A549 (cell line): ENCODE measurements at places on chromosomes 2 and 18. TPM values are rescaled to one million over a fixed set of nuclear protein-coding genes. Genes with fewer than 3 reads are reported as not detected.

DNA sequence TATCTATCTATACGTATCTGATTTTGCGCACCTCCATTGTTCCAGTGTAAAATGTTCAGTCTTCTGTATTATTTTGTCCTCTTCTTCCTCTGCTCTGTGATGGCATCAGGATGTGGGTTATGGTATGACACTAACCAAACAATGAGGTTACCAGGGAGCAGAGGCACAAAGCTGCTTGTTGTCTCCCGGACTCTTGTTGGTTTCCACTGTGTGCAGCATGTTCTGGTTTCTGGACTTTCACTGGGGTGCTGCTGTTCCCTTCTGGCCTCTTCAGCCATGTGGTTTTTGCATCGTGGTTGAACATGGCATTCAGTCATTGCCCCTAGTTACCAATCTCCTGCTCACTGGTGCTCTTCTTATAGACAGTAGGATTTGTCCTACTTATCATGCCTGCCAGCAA, 665.9 kb downstream of the CBLN2 start:
- DNase-seq, result no peak

MARCHF4 gene
- polyA plus RNA-seq, result 6.3 to 10.1 TPM (median 9.1 TPM) in 3 replicates

- DNase-seq, result no peak
Observed at GRCh38 chr2:242011991-242012764, 142.6 kb downstream of the RTP5 start.

GALR1 gene
- polyA plus RNA-seq, result not detected in 3 replicates

GRCh38 chr2:83251321-83251872, 1207.7 kb downstream of the SUCLG1 start:
- DNase-seq, result no peak

- peak; percentile 96 for DNase-seq
Observed at GRCh38 chr2:74178211-74179062, at the start of gene MOB1A. Gene MOB1A (minus strand): TSS chr2:74178879. CDS start chr2:74178674, 205 bp downstream.

DNA sequence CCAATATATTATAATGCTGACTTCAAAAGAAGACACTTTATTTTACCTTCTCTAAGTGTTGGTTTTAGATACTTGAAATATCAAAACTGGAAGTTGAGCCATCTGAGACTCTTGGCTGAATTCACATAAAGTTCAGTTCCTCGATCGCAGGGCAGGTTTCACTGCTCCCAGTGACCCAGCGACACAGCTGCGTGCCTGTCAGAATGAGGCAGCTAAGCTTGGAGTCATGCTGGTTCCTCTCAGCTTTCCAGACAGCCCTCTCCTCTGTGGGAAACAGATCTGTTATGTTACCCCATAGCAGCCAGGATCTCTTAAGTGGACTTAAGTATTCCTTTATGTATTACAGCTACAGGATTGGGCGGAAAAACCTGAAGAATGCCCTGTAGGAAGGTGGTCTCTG, 142.8 kb upstream of the ALPP start:
- no peak for DNase-seq

ARHGEF4 gene
- polyA plus RNA-seq, result 2.1 to 2.5 TPM (median 2.2 TPM) in 3 replicates

RHBDD1 gene
- polyA plus RNA-seq, result 8.3 to 8.6 TPM (median 8.6 TPM) in 3 replicates

DNA sequence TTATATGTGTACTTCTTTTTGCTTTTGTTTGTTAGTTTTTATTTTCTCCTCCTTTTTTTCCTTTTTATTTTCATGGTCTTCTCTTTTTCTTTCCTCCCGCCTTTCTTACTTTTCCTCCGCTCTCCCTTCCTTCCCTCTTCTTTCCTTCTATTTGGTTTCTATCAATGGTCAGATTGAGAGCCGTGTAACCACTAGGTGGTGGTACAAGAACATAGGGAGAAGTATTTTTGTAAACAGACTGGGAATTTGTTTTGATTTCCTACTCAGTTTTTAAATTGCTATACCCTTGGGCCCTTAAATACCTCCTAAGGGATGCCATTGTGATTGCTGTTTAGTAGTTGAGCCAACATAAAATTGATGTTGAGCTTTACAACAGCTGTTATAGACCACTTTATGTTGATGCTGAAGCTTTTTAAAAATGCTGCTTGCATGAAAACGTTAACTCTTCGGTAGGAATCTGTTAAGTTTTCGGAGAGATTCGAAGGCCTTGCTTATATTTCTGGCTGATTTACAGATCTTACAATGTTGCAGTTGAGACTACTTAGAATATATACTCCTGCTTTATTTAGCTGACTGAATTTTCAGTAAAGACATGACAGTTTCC, 124.2 kb downstream of the UBE2E3 start:
- DNase-seq, result peak; percentile 9

DNA sequence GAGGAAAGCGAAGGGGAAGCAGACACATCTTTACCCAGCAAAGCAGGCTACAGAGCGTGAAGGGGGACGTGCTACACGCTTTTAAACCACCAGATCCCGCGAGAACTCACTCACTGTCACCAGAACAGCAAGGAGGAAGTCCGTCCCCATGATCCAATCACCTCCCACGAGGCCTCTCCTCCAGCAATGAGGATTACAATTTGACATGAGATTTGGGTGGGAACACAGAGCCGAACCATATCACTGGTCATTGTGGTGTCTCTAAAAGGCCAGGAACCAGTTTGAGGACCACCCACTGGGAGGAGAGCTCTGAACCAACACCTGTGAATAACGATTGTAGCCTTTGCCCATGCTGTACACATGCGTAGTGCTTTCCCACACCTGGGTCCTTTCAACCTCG, 116.6 kb upstream of the FAM136A start:
- no peak for DNase-seq

DNA sequence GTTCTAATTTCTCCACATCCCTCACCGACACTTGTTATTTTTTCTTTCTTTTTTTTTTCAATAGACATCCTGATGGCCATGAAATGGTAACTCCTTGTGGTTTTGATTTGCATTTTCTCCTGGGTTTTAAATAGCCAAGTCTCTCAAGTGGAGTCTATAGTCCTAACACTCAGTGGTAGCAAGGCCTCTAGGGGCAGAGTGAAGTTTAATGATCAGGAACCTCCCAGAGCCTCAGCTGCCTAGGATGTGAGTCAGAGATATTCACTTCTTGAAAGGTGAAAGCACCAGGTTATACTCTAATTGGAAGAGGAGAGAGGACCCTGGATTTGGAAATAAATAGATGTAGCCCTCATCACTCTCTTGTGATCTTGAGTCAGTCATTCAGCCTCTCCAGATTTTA, 62.7 kb upstream of the CAPN13 start:
- DNase-seq, result no peak

- no peak for DNase-seq
Observed at GRCh38 chr2:219287580-219288265, 8.6 kb downstream of the DNAJB2 start.

DNA sequence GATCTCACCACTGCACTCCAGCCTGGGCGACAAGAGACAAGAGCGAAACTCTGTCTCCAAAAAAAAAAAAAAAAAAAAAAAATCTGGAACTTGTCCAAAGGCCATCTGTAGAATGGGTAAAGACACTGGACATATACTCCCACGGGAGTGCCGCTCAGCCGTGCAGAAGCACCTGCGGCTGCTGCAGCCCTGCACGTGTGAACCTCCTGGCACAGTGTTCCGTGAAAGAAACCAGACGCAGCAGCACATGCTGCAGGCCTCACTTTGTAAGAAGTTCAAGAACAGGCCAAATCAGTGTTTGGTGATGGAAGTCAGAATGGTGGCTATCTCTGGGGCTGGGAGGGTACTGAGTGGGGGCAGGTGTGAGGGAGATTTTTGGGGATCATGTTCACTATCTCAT, 6.5 kb downstream of the CHRND start:
- DNase-seq, result no peak

GRCh38 chr18:76621226-76621625, 126.2 kb upstream of the ZNF516 start:
- DNase-seq, result no peak

DNA sequence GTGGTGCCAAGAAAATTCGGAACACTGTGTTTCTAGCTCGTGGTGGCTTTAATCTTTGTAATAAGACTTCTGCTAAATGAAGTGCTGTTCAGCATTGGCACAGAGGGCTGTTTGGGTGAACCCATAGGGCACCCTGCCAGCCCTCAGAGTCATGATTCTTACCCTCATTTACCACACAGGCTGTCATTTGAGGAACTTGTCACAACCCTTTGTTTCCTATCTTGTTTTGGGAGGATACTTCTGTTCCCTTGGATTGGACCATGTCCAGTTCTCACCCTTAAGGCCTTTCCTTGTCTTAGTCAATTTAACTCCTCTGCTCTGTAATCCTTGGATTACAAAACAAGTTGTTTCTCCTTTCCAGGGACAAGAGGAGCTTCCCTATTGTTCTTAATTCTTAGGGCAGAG, 225.7 kb downstream of the MTX2 start:
- DNase-seq, result no peak

DNA sequence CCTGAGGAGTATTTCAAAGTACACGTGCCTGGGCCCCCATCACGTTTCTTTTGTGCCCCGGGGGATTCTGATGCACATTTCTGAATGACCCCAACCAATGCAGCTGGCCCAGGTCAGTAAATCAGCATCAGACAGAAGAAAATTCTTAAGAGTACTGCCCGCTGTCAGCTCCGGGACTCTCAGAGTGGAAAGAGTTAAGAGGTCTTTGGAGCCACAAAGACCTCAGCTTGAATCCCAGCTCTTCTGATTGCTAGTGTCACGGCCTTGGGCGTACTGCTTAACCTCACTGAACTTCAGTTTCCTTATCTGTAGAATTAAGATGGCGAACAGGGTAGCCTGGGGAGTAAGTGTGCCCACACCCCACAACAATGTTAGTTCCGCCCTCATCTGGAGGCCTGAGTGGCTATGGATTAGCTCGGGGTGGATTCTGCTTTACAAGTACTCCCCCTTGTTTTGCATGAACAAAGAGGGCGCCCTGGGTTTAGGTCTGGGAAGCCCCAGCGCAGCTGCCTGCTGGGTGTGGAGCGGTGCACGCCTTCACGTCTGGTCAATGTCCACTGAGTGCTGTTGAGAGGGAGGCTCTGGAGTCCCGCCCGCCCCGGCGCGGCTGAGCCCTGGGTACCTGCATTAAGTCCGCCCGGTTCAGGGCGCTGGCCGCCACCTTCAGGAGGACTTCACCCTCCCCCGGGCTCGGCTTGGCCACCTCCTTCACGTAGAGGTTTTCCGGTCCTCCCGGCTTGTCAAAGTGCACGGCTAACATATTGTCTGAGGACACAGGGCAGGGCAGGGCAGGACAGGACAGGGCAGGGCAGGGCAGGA, 858 bp downstream of the TP53I3 start:
- peak; percentile 92 for DNase-seq

CDH19 gene
- polyA plus RNA-seq, result 0.97 to 1.7 TPM (median 1.5 TPM) in 3 replicates

DNA sequence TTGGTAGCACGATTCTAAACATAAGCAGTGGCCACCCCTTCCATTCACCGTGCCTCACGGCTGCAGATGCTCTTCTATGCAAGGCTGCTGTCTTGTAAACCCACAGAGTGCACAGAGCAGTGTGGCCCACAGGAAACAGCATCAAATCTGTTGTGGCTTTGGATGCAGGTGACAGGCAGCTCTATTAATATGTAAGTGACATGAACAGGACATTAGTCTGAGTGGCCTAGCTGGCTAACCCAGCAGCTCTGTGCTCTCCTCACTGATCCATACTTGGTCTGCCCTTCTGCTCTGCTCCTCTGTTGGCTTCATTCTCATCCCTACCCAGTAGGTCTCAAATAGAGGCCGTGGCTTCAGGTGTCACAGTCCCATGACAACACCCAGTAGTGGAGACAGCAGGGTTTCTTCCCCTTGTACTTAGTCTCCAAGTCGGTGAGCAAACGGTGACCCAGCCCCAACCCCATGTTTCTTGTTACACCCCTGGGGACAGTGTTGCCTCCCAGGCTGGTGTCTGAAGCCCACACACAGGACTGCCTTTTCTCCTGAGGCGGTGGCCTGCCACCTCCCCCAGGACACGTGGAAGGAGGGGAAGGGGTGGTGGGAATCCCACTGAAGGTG, 5.8 kb downstream of the SH3RF3 start:
- DNase-seq, result no peak

DNA sequence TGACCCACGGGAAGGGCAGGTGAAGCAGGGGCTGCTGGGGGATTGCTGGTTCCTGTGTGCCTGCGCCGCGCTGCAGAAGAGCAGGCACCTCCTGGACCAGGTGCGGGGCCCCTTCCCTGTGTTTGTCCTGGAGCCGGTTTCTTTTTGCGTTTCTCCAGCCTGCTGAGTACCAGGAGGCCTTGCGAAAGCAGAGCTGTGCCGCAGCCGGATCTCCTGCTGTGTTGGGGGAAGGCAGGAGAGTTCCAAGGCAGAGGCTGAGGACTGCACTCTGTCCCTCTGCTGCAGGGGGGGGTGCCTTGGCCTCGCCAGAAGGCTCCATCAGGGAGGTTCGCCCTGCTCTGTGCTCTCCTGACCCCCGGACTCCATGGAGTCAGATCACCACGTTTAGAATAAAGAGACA, 2.8 kb downstream of the CAPN10 start:
- no peak for DNase-seq

C2orf80 gene
- not detected in 3 replicates for polyA plus RNA-seq

DNA sequence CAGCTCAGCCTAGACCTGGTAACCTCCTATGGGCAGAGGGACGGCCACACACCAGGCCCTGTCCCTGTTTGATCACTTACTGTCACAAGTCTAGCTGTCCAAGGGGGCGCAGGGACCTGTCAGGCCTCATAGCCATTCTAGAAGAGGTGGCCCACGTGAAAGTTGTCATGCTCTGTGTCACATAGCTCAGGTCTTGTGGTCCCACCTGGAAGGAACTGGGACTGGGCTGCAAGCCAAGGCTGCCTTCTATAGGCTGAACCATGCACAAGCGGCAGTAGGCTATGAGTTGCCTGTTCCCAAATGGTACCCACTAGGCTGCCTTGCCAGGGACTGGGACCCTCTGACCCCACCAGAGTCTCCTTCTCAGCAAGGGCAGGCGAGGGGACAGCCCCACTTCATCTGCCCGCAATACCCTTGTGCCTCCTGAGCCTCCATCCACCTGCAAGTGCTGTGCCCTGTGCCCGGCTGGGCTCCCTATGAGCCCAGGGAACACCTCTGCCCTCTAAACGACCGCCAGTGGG, 177.5 kb downstream of the ANAPC1 start:
- no peak for DNase-seq

DNAJC5G gene
- not detected in 3 replicates for polyA plus RNA-seq

GRCh38 chr2:97763176-97763845, 49.9 kb downstream of the ZAP70 start:
- DNase-seq, result no peak

TTR gene
- 0.11 to 0.18 TPM (median 0.12 TPM) in 3 replicates for polyA plus RNA-seq

CREG2 gene
- 1.3 to 1.6 TPM (median 1.6 TPM) in 3 replicates for polyA plus RNA-seq

RNF152 gene
- 0.04 TPM in 1 of 3 replicates, not detected in the others for polyA plus RNA-seq

GPAT2 gene
- not detected in 3 replicates for polyA plus RNA-seq

DNA sequence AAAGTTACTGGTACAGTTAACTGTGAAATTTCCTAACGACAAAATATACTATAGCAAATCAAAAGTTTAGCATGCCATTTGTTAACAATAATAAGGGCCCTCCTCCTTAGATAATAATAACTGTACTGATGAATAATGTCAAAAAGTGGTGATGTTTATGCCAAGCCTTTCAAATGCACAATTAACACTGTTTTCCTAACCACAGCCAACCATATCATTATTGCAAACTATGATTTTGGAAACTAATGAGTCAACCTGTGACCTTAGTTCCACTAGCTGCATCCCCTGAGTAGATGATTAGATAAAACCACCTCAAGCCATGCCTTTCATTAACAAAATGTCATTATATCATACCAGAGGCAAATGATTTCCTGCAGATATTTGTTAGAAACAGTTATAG, 25.1 kb upstream of the GPR75 start:
- DNase-seq, result no peak
